ENCODE measurements at places on chromosomes 13 and 19.

DNA sequence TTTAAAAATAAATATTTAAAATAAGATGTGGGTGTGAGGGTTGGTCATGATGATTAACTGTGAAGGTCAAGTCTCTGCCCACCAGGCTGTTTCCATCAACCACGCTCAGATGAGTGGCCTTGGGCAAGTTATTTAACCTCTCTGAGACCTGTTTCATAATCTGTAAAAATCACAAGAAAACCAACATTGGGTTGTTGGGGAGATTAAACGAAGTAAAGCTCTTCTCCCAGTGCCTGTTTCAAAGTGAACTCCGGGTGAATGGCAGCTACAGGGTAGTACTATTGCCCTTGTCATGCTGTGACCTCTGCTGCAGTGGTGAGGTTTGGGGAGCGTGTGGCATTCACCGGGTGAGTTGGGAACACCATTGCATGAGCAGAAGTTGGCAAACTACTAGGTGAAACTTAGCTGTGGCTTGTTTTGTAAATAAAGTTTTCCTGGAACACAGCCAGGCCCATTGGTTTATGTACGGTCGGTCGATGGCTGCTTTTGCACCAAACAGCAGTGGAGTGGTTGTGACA is 153.2 kb downstream of the USP12 start:
- no peak for DNase-seq

- no peak for DNase-seq
Observed at GRCh38 chr13:81800433-81800832, 1459.5 kb upstream of the SPRY2 start.

DNA sequence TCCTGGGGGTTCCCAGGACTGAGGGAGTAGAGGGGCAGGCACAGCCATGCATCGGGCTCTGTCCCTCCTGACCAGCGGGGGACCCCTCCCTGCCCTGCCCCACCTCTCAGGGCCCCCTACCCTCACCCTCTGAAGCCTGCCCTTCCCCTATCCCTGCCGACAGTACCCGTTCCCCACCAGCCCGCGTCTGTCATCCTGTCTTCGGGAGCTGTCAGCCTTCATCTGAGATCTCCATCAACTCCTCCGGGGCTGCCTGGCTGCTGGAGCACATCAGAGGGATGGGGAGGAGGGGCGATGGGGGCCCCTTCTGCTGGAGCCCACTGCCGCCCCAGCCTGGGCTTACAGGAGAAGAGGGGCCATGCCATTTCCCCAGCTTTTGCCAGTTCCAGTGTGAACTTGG is 6.2 kb upstream of the SHD start:
- no peak for DNase-seq

GRCh38 chr19:1509602-1510441 is 3.0 kb downstream of the ADAMTSL5 start:
- DNase-seq: no peak

- DNase-seq: no peak
Observed at GRCh38 chr13:27192973-27193372, 21.4 kb upstream of the USP12 start.

DNA sequence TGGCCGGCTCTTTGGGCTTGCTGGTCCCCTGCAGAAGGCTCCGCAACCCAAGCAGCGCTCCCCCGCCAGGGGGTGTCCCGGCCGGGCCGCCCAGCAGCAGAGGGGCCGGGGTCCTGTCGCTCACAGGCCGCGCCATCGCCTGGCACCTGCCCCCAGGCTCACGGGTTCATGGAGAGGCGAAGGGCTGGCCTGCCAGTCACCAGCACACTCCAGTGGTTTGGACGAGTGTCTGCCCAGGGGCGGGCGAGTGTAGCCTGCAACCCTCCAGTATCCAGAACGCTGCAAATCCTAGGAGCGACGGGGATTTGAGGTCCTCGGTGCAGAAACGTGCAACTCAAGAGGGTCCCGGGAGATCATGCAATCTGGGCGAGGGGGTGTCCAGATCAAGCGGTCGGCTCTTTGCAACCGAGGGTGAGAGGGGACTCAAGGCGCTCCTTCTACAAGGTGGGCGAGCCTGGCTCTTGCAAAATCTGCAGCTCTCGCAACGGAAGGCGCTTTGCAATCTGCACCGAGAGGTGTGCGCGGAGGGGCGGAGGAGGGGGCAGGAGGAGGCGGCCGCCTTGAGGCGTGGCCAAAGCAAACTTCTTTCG is at the start of gene DBP:
Gene DBP (minus strand): TSS at position 521 of the 590 bp plus-strand sequence. CDS start 385 bp downstream, at position 136.
- DNase-seq: no peak

DNA sequence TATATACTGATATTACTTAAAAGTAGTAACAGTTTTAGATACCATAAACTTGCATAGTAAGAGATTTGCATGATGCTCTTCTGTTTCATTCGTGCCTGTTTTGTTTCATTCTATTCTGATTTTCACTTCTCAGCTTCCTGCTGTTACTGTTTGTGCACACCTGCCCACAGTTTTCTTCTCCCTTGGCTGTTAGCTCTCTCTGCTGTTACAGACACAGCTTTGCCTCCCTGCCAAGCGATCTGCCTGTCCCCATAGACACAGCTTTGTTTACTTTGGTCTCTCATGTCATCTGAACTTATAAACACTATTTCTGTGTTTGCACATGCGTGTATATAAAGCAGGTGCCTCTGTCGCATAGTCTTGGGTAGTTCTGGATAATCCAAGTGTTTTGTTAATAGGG is 21.4 kb upstream of the UPF3A start:
- no peak for DNase-seq

- DNase-seq: no peak
Observed at GRCh38 chr19:47221080-47221841, 9.7 kb downstream of the BBC3 start.

DNA sequence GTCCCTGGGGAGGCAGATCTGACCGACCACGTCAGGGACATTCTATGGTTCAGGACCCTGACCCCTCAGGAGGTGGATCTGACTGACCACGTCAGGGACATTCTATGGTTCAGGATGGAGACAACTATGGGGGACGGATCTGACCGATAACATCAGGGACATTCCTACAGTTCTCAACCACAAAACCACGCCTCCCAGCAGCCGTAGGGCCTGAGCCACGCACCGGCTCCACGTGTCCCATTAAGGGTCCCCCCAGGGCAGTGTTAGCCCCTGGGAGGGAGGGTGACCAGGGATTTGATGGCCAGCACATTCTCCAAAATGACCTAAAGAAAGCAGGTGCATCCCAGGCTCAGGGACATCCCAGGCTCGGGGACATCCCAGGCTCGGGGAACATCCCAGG is 49.0 kb upstream of the C13orf46 start:
- no peak for DNase-seq

DNA sequence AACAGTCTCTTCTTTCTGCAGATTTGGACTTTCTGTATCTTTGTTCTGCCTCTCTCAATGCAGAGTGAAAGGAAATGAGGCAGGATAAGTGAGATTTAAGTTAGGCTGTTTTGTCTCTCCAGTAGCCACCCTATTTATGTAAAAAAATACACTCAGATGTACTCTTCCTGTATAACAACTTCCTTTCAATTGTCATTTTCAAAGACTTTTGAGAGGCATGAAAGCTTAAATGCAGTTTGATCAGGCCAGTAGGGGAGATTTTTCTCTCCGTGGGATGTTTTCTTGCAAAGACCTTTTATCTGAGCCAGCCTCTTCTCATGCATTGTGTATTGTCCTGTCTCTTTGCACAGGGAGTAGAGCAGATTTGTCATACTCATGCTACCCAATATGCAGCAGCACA is 166.8 kb downstream of the SLITRK5 start:
- DNase-seq: no peak

GRCh38 chr13:29750183-29750530 is 100.3 kb downstream of the UBL3 start:
- no peak for DNase-seq

DNA sequence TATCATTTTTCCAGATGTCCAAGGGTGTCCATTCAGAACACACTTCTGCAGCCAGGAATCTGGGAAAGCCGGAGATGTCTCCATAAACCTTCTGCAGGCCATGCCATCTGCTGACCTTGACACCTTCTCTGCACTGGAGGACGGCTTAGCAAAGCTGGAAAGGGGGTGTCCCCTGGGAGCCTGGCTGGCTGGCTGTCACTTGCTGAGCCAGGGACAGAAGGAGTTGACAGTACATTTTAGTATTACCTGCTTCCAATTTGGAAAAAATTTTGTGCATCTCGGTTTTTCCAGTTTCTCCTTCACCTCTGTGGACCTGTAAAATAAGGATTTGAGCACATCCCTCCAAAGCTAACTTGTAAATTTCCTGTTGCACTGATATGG is 8.1 kb upstream of the CHST8 start:
- DNase-seq: no peak

All from CD4-positive, alpha-beta T cell treated with Interleukin-21 for 1 hour (primary cell).